Smooth muscle cell of the umbilical artery (primary cell): ENCODE measurements at places on chromosomes 11 and 22. TPM values are rescaled to one million over a fixed set of nuclear protein-coding genes. Genes with fewer than 3 reads are reported as not detected.

Gene TSSK2
- not detected in 2 replicates for total RNA-seq

Gene IL10RA
- 0.09 TPM in 1 of 2 replicates, not detected in the other for total RNA-seq

Gene CHRM1
- not detected in 2 replicates for total RNA-seq

Gene RAG1
- 0.30 and 0.74 TPM in 2 replicates for total RNA-seq

Gene KLHDC7B
- total RNA-seq, result 1.1 and 24.1 TPM in 2 replicates

Gene OR56A4
- not detected in 2 replicates for total RNA-seq

Gene SCUBE1
- not detected in 2 replicates for total RNA-seq
